ENCODE measurements at places on chromosomes 7 and 10.

- DNase-seq: peak; percentile 22
These were observed 594 bp downstream of the CNNM1 start for GRCh38 chr10:99329554-99330346.

- peak; percentile 41 for DNase-seq
These were observed 370.2 kb downstream of the PHF14 start for GRCh38 chr7:11343818-11344413.

GRCh38 chr7:27210441-27211083 is 10.7 kb upstream of the HOXA13 start:
- peak; percentile 36 for DNase-seq

- no peak for DNase-seq
These were observed 219.2 kb upstream of the C7orf33 start for GRCh38 chr7:148371280-148371937.

- peak; percentile 37 for DNase-seq
These were observed 138.7 kb downstream of the NRP1 start for GRCh38 chr10:33195608-33196376.

GRCh38 chr10:74977913-74978847 is 133.3 kb upstream of the SAMD8 start:
- no peak for DNase-seq

GRCh38 chr7:121395494-121395960 is 581 bp downstream of the FAM3C start:
- peak; percentile 66 for DNase-seq

DNA sequence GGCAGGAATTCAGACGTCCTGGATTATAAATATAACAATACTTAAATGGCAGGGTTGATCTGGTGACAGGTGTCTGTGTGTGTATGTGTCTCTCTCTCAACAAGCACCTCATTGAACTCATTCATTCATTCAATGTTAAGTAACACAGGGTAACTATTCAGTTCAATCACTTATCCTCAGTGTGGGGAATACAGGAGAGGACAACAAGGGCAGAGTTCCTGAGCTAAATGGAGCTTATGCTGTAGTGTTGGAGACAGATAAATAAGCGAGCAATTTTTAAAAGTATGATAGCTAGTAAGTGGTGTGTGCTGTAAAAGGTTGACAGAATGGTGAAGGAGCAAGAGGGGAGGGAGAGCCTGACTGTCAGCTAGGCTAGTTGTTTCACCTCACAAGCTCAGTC is 178.4 kb downstream of the DGKI start:
- DNase-seq: no peak

GRCh38 chr7:83782628-83783027 is 133.7 kb upstream of the SEMA3E start:
- DNase-seq: peak; percentile 38

- peak; percentile 63 for DNase-seq
These were observed 920 bp downstream of the PRLHR start for GRCh38 chr10:118594392-118595063.

- no peak for DNase-seq
These were observed 474.4 kb upstream of the C7orf33 start for GRCh38 chr7:148116195-148116594.

GRCh38 chr10:97279121-97279815 is 13.2 kb downstream of the ARHGAP19 start:
- peak; percentile 25 for DNase-seq

GRCh38 chr7:138338361-138338760 is 121.7 kb upstream of the TRIM24 start:
- DNase-seq: no peak

GRCh38 chr7:105691680-105692564 is 110.6 kb upstream of the EFCAB10 start:
- DNase-seq: peak; percentile 47

GRCh38 chr10:32210306-32211045 is 136.5 kb downstream of the EPC1 start:
- peak; percentile 65 for DNase-seq

GRCh38 chr10:23217471-23217870 is 25.4 kb downstream of the PTF1A start:
- no peak for DNase-seq

DNA sequence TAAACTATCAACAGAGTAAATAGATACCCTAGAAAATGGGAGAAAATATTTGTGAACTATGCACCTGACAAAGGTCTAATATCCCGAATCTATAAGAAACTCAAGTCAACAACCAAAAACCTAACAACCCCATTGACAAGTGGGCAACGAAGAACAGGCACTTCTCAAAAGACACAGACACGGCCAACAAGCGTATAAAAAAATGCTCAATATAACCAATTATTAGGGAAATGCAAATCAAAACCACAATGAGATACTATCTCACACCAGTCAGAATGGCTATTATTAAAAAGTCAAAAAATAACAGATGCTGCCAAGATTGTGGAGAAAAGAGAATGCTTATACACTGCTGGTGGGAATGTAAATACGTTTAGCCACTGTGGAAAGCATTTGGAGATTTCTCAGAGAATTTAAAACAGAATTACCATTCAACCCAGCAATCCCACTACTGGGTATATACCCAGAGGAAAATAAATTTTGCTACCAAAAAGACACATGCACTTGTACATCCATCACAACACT is 63.2 kb upstream of the CAV2 start:
- DNase-seq: no peak

GRCh38 chr7:27185013-27185853 is at the start of gene HOXA11:
Gene HOXA11, minus strand, starts transcription at chr7:27185232. Its CDS starts 88 bp downstream, at chr7:27185144.
- peak; percentile 79 for DNase-seq

- no peak for DNase-seq
These were observed 127.8 kb downstream of the PLPP4 start for GRCh38 chr10:120584786-120585185.

GRCh38 chr10:5450605-5451384 is 38.4 kb downstream of the NET1 start:
- DNase-seq: peak; percentile 33

GRCh38 chr10:114638821-114639625 is 19.1 kb downstream of the ABLIM1 start:
- peak; percentile 97 for DNase-seq

DNA sequence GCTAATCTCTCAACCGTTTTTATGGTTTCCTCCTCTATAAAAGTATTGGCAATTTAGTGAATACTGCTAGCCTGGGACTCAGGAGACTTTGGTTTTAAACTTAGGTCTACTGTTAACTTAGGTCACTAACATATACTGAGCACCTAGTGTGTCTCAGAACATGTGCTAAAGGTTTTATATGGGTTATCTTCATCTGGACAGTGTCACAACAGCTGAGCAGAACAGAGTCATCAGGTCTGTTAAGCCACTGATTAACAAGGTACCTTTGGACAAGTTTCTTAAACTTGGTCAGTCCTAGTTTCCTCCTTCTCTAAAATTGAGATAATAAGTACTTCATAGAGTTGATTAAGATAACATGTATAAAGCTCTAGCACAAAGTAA is 30.6 kb downstream of the NET1 start:
- no peak for DNase-seq

DNA sequence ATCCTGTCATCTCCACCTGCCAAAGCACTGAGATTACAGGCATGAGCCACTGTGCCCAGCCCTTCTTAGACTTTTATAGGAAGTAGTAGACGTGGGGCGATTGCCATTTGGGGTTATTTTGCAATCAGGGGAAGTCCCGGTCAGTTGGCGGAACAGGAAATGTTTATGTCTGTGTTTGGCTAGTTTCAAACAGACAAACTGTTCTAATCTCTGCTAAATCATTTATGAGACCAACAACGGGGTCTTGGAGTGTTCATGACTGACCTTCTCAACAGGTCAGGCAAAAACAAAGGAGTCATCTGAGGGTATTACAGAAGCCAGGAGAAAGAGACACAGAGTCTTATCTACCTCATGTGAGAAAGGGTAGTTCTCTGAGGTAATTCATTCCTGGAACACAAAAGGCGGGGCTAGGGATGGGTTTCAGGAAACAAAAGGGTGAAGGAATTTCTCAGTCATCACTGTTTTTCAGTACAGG is 6.6 kb upstream of the TPK1 start:
- DNase-seq: no peak

DNA sequence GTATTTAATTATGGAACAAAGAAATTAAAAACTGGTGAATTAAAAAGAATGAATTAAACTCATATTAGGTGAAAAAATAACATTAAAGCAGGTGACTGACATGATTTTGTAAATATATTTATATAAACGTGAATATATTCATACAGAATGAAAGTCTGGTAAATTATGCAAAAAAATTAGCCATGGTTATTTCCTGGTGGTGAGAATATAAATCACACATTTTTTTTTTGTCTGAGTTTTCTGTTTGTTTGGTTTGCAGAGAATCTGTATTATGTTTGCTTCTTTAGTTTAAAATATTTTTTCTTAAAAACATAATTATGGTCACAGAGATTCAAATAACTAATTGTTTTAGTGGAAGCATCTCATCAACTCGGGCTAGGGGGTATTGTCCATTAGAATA is 73.0 kb upstream of the CSTF2T start:
- DNase-seq: no peak

GRCh38 chr7:137996386-137996851 is 5.5 kb downstream of the CREB3L2 start:
- DNase-seq: peak; percentile 79

DNA sequence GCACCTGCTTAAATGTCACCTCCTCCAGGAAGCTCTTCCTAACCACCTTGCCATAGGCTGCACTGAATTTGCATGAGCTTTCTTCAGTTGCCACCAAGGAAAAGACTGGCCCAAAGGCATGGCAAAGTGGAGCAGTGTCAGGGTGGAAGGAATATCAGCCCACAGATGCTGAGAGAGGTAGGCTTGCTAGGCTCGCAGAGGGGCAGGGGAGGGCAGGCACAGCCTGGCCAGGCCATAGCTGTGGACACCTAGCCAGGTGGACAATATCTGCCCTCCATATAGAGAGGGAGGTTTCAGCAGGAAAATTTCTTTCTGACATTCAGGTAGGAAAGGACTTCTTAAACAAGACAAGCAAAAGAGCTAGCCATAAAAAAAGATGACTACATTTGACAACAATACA is 166.3 kb downstream of the GRID1 start:
- no peak for DNase-seq

DNA sequence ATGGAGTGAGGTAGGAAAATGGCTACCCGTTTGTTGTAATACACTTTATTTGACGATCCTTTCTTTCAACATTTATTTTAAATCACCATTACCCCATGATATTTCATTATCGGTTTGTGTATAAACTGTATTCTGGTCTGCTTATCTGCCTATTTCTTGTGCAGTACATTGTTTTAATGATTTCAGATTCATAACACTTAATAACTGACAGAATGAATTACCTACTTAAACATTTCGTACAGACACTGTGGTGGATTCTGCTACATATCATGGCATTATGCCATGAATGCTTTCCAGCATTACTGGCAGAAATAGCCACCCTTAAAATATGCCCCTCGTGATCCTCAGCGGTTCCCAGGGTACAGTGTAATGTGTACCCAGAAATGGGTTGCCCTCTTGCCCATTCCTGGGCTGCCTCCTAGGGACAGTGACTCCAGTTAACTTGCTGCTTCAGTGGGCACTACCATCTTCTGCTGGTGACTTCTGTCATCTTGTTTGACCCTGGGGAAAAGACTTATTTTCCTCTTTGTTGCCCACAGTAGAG is 74.5 kb downstream of the C1GALT1 start:
- DNase-seq: no peak

DNA sequence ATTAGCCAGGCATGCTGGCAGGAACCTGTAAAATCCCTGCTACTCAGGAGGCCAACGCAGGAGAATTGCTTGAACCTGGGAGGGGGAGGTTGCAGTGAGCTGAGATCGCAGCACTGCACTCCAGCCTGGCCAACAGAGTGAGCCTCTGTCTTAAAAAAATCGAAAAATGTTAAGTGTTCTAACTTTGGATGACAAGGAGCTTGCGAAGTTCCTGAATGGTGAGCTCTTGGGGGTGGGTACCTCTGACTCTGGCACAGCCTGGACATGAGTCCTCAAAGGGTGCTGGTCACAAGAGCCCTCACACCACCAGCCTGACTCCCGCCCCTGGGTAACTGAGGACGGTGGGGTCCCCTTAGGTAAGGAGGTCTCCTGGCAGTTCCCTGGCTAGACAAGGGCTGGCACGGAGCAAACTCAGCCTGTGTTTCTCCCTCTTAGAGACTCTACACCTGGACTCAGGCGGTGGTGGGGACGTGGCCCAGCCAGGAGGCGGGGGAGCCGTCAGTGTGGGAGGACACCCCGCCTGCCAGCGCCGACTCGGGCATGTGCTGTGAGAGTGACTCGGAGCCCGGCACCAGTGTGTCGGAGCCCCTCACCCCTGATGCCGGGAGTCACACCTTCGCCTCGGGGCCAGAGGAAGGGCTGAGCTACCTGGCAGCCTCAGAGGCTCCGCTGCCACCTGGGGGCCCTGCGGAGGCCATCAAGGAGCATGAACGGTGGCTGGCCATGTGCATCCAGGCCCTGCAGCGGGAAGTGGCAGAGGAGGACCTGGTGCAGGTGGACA is 24.1 kb downstream of the AMZ1 start:
- no peak for DNase-seq

GRCh38 chr10:118373786-118374185 is 31.7 kb upstream of the FAM204A start:
- peak; percentile 82 for DNase-seq

- DNase-seq: peak; percentile 65
These were observed 11.1 kb downstream of the STEAP1B start for GRCh38 chr7:22488643-22489462.

GRCh38 chr10:132036153-132036886 is 29.4 kb upstream of the JAKMIP3 start:
- peak; percentile 26 for DNase-seq

DNA sequence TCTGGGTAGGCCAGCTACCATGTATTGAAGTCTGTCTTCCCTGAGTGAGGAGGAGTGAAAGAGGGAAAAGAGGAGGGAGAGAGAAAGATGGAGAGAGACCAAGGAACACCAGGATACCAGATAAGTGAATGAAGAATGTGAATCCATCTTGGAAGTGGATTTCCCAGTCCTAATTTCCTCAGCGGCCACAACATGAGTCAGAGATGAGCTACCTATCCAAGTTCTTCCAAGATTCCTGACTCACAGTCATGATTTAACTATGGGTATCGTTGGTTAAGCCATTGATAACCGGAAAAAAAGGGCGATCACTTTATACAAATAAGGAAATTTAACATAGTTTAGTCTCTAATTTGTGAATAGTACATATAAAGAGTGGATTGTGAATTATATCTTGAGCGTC is 561.8 kb downstream of the ATRNL1 start:
- DNase-seq: peak; percentile 28

DNA sequence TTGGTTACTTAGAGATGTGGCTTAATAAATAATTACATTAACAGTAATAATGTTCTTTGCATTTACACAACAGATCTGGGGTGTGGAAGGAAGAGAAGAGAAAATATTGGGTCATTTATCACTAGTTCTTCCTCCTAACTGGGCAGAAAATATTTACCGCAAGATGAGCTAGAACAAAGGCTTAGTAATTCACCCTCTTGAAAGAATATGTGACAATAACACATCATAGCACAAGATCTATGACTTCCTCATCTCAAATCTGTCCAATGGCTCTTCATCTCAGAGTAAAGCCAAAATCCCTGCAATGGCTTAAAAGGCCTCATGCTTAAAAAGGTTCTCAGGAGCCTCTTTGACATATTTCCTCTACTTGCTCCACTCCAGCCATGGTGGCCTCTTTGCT is 178.6 kb downstream of the ZNF438 start:
- no peak for DNase-seq

- no peak for DNase-seq
These were observed 2.2 kb downstream of the STRA8 start for GRCh38 chr7:135235841-135236240.
